ENCODE measurements at places on chromosomes 3 and 15.
A peak's percentile ranks its signal among the peaks of the same experiment; 100 is the strongest.

DNA sequence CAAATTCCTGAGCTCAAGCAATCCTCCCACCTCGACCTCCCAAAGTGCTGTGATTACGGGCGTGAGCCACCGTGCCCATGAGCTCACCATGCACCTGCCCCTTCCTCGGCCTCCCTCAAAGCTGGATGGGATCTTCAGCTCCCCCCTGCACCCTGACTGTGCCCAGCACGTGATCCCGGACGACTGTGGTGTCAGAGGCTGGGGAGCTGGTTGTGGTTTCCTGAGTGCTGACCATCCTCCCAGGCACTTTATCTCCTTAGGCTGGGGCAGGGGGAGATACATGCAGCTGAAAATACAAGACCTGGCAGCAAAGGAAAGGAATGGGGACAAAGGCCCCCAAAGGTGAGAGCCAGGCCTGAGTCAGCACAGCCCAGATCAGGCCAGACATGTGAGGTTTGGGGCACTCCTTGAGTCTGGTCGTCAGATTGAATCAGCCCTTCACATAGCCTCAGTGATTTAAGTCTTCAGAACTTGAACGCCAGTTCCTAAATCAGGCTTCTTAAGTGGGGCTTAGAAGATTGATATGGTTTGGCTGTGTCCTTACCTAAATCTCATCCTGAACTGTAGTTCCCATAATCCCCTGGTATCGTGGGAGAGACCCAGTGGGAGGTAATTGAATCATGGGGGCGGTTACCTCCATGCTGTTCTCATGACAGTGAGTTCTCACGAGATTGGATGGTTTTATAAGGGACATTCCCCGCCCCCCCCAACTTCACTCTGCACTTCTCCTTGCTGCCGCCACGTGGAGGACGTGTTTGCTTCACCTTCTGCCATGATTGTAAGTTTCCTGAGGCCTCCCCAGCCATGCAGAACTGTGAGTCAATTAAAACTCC is 35.8 kb downstream of the PRKCD start:
- no peak for DNase-seq

DNA sequence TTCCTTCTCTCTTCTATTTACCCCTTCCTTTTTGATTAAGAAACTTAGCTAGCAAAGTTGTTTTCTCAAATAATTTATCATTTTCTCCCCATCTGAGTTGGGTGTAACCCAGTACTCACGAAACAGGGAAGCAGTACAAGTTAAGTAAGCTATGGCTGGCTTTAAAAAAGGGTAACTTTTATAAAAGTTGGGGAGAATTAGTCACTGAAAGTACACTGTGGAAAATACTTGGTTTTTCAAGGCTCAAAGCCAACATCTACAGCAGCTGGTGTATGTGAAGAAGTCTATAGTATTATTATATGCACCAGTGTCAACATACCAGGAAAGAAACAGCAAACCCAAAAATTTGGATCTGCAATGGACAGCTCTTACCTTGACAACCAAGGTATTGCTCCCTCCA is 25.5 kb downstream of the CLK3 start:
- no peak for DNase-seq

DNA sequence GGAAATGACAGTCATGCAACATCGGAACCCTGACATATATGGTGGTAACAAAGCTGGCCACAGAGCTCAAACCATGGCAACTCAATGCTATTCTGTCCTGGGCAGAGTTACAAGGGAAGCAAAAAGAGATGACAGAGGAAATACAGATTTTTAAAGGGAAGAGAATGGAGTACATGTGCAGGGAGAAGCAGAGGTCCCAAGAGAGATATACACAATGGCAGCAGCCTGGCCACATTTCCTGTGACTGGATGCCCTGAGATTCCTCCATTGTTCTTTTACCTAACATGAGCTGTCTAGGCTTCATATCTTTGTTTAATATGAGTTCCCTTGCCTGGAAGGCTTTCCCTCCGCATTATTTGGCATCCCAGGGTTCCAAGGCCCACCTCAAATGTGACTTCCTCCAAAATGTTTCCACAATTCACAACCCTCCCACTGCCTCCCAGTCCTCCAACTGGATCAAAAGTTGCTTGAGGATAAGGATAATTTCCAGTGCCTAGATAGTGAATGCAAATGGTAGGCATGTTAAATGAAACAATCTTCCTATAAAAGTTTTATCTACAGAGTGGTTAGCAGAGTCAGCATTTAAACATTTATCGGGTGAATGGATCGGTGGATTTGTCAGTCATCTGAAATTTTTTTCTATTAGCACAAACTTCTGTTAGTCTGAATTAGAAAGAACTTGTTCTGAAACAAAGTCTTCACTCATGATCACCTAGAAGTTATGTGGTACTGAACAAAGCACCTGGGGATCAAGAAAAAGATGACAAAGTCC is 86.2 kb downstream of the DHX30 start:
- no peak for DNase-seq

- no peak for DNase-seq
Measured at GRCh38 chr15:92361321-92362000, 32.2 kb upstream of the ST8SIA2 start.

DNA sequence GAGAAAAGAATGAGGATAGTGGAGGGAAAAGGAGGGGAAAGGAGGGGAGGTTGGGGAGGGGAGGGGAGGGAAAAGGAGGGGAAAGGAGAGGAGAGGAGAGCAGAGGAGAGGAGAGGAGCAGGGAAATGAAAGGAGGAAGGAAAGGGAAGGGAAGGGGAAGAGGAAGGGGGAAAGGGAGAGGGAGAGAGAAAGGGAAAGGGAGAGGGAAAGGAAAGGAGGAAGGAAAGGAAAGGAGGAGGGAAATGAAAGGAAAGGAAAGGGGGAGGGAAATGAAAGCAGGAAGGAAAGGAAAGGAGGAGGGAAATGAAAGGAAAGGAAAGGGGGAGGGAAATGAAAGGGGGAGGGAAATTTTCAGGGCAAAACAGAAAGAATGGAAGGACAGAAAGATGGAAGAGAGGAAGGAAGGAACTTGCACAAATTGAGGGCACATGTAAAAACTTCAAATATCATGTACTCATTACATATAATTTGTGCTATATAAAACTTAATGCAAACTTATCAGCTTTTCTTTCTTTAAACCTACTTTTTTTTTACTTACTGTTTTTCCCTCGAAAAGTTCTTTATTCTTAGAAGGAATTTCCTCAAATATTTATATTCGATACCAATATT is 148.0 kb downstream of the ZBTB20 start:
- no peak for DNase-seq

DNA sequence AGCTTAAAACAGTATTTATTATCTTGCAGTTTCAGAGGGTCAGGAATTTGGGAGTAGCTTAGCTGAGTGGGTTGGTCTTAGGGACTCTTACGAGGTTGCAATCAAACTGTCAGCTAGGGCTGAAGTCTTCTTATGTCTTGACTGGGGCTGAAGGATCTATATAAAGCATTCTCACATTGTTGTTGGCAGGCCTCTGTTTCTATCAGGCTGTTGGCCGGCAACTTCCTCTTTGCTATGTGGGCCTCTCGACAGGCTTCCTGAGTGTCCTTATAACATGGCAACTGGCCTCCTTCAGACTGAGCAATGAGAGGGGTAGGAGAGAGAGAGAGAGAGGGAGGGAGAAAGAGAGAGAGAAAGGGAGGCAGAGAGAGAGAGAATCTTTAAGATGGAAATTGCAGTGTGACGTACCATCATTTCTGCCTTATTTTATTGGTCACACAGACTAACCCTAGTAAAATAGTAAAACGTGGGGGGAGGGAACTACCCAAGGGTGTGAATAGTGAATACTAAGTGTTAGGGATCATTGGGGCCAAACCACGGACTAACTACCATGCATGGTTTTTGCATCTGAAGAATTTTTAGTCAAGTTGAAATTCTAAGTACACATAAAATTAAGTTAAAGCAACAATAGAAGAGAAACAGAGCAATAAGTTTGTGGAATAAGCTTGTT is 16.1 kb downstream of the FGF7 start:
- DNase-seq, result no peak

DNA sequence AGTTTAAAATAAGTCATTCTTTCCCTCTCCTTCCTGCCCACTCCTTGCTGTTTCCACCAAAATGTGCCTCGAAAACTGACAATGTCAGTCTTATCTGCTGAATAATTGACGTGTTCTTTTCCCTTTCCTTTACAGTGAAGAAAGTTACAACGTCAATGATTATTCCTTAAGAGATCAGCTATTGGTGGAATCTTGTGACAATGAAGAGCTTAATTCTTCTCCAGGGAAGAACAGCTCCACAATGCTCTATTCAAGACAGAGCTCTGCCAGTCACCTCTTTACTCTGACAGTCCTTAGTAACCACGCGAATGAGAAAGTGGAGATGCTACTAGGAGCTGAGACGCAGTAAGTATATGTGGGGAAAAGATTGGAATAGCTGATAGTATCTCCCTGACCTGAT is 84.1 kb downstream of the DHX36 start:
- no peak for DNase-seq

- no peak for DNase-seq
Measured at GRCh38 chr3:111434941-111435622, 106.9 kb upstream of the CD96 start.

DNA sequence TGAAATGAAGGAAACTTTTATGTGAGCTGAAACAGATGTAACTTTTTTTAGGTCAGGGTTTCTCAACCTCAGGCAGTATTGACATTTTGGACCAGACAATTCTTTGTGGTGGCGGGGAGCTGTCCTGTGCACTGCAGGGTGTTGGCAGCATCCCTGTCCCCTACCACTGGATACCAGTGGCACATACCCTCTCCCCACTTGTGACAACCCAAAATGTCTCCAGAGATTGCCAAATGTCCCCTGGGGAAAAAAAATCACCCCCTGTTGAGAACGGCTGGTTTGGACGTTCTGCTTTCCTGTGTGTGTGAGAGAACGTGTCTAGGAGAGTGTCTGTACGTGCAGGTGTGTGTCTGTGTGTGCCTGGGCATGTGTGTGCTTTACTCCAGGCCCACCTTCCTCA is 30.7 kb upstream of the GRIP2 start:
- DNase-seq, result no peak

GRCh38 chr3:186070133-186070532 is 38.8 kb downstream of the ETV5 start:
- DNase-seq, result no peak

- no peak for DNase-seq
Measured at GRCh38 chr3:136908297-136908696, 46.3 kb downstream of the NCK1 start.

DNA sequence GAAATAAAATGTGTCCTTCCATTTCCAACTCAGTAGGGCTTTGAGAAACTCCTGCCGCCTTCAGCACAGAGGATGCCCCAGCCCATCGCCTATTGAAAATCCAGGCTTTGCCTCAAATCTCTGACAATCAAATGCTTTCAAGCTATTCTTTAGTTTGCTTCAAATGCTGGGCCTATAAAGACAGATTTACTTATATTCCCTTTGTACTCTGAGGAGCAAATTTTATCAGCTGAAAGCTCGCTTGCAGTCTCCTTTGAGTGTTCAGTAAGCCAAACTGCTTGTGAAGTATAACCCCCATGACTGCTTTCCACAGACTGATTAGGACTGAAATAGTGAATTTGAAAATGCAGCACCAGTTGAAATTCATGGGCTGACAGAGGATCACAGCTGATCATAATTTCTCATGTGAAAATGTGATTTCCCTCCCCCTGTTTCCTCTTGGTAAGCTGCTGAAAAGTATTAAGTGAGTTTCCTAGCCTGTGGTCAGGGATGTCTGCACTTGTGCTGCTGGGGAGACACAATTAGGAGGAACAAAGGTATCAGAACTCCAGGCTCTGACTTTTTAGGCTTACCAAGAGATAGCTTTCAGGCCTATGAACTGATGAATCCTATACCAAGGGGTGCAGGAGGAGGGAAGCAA is 563.4 kb upstream of the TGFBR2 start:
- no peak for DNase-seq

GRCh38 chr3:17744693-17745092 is 2.3 kb upstream of the TBC1D5 start:
- DNase-seq, result no peak

DNA sequence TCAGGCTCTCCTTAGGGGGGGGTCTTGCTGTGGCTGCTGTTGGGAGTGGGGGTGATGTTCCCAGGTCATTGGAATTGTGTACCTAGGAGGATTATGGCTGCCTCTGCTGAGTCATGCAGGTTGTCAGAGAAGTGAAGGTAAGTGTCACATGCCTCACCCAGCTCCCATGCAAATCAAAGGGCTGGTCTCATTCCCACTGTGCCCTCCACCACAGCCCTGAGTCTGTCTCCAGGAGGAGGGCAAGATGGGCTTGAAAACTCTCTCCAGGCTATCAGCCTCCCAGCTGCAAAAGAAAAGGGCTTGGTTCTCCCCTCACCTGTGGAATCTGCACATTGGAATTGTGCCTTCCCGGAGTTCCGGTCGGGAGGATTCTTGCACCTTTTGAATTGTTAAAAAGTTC is 580.5 kb downstream of the NSUN3 start:
- no peak for DNase-seq

GRCh38 chr3:63400246-63400860 is 122.2 kb downstream of the SYNPR start:
- DNase-seq, result no peak

DNA sequence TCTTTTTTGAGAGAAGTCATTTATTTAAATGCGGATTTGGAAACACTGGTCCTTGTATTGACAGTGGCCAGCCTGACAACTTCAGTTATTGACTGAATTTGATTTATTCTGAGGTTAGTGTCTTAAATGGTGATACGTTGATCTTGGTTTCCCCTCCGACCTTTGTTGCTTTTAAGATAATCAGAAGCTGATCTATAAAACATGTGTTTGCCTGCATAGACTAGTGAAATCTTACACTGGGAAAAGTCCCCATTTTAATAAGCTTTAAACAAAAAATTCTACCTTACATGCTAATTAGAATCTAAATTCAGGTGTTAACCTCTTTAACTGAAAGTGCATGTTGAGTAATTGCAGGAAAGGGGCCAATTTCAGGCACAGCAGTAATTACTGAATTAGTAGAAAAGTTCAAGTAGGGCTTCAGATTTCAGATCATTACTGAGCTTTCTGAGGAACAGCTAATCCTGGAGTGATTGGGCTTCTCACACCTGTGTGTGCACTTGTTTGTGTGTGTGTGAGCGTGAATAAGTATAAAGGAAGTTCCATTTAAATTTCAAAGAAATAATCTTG is 221.4 kb downstream of the SOX2 start:
- no peak for DNase-seq

DNA sequence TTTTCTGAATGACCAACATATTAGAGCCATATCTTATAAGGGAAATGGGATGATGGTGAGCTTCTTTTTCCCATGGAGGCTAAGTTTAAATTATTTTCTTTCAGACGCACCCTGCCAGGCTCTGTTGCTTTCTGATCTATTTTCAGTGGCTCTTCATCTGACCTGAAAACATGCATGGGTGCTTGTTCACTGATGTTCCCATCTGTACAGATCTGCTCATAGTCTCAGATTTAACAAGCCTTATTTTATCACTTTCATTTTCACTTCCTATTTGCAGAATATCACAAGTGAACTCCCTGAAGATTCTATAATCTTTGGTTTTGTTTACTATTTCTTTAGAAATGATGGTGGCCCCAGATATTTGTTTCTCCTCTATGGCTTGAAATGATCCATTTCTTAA is 31.1 kb upstream of the SUCLG2 start:
- no peak for DNase-seq

GRCh38 chr3:180679178-180680096 is at the start of gene CCDC39:
Gene CCDC39, minus strand, starts transcription at chr3:180679489. Its CDS starts 109 bp downstream, at chr3:180679380.
- peak; percentile 28 for DNase-seq

- no peak for DNase-seq
Measured at GRCh38 chr3:5633960-5634359, 446.5 kb downstream of the EDEM1 start.
